Left lung (tissue), 14 donors: ENCODE measurements at places on chromosomes 13 and 19. TPM values are rescaled to one million over a fixed set of nuclear protein-coding genes. Genes with fewer than 3 reads are reported as not detected.

DNA sequence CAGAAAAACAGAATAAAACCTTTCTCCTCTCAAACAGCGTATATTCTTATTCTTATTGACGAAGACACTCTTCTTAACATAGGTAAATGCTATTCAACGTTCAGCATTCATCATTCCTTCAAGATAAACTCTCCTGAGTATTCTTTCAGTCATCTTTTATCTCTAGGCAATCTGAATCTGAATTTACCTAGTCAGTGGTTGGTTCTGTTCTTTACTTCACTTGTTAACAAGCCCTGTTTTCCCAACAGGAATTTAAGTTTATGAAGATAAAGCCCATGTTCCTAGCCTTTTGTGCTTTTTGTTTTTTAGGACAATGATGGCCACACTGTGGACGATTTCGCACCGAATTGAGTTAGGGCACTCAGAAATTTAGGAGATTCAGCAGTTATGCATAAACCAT, 3.2 kb downstream of the ELF1 start:
- DNase-seq, result no peak

- DNase-seq, result no peak
These were observed 23.0 kb downstream of the COL4A1 start for GRCh38 chr13:110283736-110284517.

GRCh38 chr19:7832781-7833180, 2.8 kb downstream of the EVI5L start:
- no peak for DNase-seq

GRCh38 chr13:32121316-32121715, 89.7 kb downstream of the FRY start:
- no peak for DNase-seq

GRCh38 chr19:35181387-35181786, 26.9 kb downstream of the FXYD5 start:
- DNase-seq, result no peak

- DNase-seq, result no peak
These were observed 64.1 kb upstream of the OXGR1 start for GRCh38 chr13:97058391-97058790.

DNA sequence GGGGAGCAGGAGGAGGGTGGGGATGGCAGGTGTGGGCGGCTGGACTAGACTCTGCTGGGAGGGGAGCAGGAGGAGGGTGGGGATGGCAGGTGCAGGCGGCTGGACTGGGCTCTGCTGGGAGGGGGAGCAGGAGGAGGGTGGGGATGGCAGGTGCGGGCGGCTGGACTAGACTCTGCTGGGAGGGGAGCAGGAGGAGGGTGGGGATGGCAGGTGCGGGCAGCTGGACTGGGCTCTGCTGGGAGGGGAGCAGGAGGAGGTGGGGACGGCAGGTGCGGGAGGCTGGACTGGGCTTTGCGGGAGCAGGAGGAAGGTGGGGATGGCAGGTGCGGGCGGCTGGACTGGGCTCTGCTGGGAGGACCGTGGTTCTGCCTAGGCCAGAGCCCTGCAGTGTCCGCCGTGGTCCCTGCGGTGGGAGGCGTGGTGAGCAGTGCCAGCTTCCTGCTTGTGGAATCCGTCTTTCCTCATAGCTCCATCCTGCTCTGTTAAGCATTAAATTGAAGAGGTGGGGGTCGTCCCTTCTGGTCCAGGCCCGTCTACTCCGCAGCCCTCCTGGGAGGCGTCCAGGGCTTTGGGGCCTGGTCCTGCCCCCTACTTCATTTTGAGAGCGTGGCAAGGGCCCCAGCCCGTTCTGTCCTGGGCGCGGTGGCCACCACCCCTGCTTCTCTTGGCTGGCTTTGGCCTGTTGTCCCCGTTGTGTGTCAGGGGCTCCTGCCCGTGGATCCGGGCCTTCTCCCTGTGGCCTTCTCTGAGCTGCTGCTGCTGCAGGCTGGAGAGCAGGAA, 4.7 kb downstream of the SPPL2B start:
- DNase-seq, result peak; percentile 59

- DNase-seq, result no peak
These were observed 1556.2 kb downstream of the SLITRK5 start for GRCh38 chr13:89227356-89227755.

DNA sequence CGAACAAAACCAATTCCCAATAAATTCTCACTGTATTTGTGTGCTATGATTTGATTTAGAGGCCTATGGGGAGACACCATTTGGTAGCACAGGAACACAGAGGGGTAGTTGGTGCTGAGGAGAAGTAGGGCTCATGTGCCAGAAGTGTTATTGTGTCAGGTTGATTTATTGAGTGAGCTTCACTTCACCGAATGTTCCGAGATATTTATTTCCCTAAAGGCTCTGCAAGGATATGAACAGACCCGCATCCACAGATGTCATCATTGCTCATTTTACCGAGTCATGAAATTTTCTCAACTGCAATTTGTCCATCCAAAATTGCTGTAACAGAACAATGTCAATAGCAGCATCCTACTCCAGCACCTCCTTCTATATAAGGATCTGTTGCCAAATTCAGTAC, 69.5 kb downstream of the DACH1 start:
- DNase-seq, result no peak

DNA sequence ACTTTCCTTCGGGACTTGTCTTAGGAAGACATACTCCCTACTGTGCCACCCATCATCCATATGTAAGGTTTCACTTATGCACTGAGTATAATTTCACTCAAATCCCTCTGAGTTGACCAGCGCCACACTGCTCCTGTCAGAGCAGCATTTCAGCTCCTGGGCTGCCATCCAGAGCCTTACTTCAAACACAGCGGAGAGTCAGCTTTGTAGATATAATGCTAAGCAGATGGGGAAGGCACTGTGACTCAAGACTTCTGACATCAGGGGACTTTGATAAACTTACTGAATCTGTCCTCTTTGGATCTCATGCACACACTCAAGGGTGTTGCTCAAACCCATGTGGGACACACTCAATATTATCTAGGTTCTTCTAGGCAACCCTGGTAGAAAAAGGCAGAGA, 34.9 kb downstream of the DOCK9 start:
- DNase-seq, result no peak

- DNase-seq, result no peak
These were observed 12.4 kb upstream of the ELAVL1 start for GRCh38 chr19:8017808-8018207.

DNA sequence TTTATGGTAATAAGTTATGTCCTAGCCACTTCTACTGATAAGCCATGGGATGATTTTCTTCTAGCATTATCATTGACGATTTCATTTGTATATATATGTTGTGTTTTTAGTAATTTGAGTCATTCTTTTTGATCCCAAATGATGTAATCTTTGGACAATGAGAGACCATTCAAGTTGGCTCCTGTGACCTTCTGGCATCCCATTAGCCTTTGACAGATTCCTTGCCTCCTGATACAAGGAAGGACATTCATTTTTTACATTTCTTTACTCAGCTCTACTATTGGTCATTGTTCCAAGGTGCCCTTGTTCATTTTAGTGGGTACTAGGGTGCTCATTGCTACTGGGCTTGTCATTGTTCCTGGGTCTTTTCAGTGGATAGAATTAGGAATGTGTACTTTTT, 35.3 kb upstream of the MYCBP2 start:
- no peak for DNase-seq

DNA sequence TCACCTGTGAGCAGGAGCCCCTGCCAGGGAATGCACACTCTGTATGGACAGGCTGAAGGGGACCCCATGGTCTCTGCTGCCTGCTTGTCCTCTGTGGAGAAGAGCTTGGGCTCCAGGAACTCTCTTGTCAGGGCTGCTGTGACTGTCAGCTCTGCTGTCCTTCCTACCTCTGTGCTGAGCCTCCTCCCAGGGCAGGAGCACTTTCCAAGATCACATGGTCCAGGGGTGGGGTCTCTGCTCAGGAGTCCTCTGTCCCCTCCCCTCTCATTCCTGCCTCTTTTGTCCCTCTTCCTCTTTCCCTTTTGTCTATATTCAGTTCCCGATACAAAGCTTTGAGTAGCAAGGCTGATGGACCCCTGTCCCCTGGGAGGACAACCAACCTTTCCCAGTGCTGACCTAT, at the start of gene CEACAM7:
TSS of gene CEACAM7 (minus strand) at position 173 of the 400 bp plus-strand sequence. CDS start at position 68, 105 bp downstream.
- no peak for DNase-seq

DNA sequence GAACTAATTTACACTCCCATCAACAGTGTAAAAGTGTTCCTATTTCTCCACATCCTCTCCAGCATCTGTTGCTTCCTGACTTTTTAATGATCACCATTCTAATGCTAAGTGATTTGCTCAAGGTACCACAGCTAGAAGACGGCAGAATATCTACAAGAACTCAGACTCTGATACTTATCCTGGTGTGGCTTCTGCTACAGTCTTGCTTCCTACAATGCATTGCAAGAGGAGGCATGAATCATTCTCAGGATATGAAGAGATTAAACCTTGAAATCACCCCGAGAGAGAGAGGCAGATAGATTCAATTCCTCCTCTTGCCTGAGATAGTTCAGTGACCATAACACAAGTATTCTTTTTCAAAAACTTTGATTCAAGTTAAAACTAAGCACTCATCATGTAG, 306.4 kb downstream of the TBC1D4 start:
- no peak for DNase-seq

ANKLE1 gene
- polyA plus RNA-seq, result 2.2 TPM

PLPP2 gene
- polyA plus RNA-seq, result 4.9 TPM

ERF gene
- 50.6 TPM for polyA plus RNA-seq

APOC4 gene
- not detected for polyA plus RNA-seq

LSR gene
- 59.0 TPM for polyA plus RNA-seq

LIN7B gene
- 7.6 TPM for polyA plus RNA-seq

APC2 gene
- polyA plus RNA-seq, result 1.2 TPM

GPR183 gene
- 11.3 TPM for polyA plus RNA-seq

CAMSAP3 gene
- polyA plus RNA-seq, result 11.9 TPM
